ENCODE measurements at places on chromosomes 4 and X.

GRCh38 chrX:30525732-30526131 is 51.8 kb downstream of the TASL start:
- DNase-seq, result no peak

DNA sequence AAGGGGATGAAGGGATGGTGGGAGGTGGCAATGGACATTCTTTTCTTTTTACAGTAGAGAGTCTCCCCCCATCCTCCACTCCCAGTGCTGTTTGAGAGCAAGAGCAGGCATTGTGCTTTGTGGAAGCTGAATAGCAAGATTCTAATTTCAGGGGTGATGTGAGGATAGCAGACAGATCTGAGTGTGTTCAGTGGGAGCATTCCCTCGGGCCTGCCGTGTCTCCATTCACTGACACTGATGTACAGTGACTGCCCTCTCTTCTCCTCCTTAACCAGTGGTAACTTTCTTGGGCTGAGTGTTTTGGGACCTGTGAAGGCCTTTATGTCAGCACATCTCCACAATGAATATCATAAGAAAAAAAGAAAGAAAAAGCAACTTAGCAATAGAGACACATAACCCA is 396.6 kb upstream of the RPS6KA3 start:
- DNase-seq, result no peak

DNA sequence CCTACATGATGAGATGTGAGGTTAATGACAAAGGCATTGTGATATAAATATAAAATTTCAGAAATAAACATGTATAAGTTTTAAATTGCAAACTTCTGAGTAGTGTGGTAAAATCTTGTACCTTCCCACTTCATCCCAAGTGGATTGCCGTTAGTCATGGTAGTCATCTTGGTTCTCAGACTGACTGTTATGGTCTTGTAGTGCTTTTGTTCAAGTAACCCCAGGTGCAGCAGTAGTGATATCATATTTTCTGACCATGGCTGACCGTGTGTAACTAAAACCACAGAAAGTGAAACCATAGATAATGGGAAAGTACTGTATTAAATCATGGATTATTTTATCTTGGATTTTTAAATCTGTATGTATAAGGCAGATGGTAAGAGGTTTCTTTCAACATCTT is 74.8 kb upstream of the SLIT2 start:
- no peak for DNase-seq

DNA sequence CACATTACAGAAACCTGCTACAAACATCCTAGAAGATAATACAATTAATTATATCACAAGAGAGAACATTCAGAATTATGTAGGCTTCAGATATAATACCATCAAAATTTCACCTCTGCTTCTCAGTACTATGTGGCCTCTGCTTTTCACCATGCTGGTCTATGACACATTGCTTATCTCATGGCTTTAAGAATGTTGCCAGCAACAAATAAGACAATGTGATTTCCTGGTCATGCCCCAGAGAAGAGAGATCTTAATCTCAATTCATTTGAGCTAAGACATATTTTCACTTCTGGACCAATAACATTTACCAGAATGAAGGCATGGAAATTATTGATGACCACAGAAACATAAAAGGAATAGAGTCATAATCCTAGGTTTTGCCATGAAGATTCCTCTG is 1233.4 kb upstream of the ADGRL3 start:
- DNase-seq, result no peak

GRCh38 chr4:84924434-84924833 is 42.1 kb downstream of the WDFY3 start:
- no peak for DNase-seq

DNA sequence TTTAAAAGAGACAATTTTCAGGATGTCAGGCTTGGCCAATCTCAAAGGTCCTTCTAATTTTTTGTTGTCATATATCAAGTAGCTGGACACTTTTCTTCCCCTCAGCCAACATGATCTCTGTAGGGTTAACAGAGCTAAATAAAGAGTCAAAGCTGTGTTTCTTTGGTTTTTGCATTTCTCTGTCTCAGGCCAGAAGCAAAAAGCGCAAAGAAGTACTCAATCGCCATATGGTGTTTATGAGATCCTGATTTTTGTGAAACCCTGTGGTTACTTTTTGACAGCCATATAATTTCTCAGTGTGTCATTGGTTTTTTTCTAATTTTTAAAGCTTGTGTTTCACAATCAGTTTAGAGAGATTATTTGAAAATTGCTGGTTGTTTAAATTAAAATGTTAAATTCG is 111.9 kb downstream of the MAPK10 start:
- DNase-seq, result no peak

DNA sequence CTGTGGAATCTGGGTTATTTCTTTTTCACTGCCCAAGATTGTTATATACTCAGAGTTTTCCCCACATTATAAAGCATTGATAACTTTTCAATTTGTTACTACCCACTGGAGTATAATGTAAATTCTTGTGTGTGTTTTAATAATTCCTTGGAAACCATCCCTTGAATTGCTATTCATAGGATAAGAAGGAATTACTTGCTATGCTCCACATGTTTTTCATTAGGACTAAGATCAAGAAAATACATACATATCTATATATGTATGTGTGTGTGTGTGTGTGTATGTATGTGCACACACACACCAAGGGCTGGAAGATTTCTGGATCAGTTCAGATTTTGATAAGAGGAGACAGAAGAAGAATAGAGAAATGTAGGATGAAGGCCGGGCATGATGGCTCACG is 206.4 kb upstream of the JADE1 start:
- no peak for DNase-seq

DNA sequence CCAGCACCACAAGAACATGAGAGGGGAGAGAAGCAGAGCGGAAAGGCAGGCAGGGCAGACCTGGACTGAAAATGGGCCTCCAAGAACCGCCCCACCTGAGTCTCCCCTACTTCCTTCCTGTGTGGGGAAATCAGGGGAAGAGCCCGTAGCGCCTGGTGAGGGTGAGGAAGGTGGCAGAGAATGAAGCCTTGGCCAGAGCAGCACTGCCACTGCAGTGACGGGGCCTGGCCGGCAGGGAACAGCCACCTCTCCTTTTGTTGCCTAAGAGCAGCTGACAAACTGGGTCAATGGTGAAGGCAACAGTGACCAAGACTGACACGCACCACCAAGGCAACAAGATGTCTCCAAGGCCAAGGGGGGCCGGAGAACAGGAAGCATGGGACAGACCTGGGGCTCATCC is 58.4 kb upstream of the CBR4 start:
- no peak for DNase-seq

DNA sequence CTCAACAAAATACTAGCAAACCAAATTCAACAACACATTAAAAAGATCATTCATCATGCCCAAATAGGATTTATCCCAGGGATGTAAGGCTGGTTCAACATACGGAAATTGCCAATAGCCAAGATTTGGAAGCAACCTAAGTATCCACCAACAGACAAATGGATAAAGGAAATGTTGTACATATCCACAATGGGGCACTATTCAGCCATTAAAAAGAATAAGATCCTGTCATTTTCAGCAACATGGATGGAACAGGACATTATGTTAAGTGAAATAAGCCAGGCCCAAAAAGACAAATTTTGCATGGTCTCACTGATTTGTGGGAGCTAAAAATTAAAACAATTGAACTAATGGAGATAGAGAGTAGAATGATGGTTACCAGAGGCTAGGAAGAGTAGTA is 82.0 kb upstream of the FAM241A start:
- no peak for DNase-seq

DNA sequence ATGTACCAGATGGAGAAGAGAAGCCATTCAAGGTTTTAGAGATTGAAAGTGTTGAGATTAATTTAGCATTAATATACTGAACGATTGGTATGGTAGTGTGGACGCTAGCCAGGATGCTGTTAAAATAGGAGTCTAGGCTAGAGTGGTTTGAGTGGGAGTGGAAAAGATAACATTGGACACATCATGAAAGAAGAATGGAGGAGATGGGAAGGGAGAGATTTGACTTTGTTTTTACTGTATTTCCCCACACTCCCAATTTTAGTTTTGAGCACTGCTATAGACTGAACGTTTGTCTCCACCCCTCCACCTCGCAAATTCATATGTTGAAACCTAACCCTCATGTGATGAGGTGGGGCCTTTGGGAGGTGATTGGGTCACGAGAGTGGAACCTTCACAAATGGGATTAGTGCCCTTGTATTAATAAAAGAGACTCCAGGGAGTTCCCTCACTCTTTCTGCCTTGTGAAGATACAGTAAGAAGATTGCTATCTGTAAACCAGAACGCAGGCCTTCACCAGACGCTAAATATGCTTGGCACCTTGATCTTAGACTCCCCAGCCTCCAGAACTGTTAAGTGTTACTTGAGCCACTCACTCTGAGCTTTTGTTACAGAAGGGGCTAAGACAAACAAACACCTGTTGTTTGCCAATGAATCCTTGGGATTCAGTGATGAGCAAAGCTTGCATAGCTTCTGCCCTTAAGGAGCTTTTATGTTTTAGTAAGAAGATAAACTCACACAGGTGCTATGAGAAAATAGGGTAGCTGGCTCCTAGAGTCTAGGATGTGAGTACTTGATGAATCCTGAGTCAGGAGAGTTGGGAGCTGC is 25.8 kb downstream of the USP9X start:
- no peak for DNase-seq

- no peak for DNase-seq
Measured at GRCh38 chrX:155215443-155216178, 649 bp upstream of the VBP1 start.

DNA sequence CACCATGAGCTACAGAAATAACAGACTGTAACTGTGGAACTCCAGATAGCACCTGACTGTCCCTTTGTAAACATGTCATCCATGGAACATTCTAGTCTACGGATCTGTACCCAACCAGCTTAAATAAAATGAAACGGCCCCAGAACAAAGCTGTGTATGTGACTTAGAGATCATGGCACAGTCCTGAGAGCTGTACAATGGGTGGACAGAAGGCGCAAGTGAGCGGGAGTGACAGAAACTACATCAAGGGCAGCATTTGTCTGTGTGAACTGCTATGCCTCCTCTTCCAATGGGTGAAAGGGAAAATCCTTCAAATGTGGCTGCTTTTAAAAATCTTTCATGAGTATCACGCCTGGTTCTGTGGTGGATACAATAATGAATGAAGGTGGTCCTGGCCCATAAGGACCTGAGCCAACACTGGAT is 72.5 kb downstream of the FAT1 start:
- DNase-seq, result no peak

GRCh38 chr4:118099106-118099505 is 64.8 kb downstream of the NDST3 start:
- DNase-seq, result no peak

- no peak for DNase-seq
Measured at GRCh38 chr4:76322236-76322635, 15.7 kb downstream of the STBD1 start.

DNA sequence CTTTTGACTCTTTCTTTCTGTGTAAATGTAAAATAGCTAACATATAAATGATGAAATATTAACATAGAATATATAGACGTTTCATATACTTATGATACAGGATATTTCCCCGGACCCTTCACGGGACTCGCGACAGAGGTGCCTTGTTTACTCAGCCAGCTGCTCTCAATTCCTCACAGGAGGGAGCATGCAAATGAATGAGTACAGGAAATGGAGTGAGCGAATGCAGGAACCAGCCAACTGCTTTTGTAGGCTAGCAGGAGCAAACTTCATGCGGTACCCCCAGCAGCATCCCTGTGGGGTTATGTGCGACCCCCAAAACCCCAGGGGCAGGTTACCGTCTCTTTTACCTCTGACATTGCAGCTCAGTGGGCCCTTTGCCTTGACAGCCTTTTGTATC is 110.3 kb upstream of the PDHA2 start:
- DNase-seq, result no peak

- no peak for DNase-seq
Measured at GRCh38 chrX:115348446-115349225, 59.1 kb downstream of the LUZP4 start.

DNA sequence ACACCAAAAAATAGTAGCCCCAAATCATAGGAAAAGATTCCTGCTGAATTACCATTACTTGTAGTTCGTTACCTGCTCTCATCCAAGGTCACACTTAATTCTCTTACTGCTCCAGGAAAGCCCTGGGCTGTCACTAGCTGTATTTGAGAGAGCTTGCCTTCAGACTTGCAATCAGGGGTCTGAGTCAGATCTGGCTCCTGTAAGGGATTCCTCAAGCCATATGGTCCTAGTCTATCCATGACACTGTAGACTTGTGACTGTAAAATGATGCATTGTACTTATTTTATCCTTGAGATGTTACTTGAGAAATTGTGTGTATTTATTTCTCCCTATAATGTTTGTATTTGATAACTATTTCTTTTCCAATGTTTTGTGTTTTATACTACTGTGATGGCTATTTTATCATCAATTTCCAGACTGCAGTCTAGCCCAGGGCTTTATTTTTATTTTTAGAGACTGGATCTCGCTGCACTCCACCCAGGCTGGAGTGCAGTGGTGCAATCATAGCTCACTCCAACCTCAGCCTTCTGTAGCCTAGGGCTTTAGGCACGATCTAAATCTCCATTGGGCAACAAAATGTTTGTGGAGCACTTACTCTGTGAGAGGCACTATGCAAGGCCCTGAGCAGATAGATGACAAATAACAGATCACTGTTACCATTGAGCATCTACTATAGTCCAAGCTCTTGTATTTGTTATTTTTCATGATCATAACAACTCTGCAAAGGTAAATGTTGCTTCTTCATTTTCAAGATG is 24.2 kb downstream of the ERVMER34-1 start:
- no peak for DNase-seq

DNA sequence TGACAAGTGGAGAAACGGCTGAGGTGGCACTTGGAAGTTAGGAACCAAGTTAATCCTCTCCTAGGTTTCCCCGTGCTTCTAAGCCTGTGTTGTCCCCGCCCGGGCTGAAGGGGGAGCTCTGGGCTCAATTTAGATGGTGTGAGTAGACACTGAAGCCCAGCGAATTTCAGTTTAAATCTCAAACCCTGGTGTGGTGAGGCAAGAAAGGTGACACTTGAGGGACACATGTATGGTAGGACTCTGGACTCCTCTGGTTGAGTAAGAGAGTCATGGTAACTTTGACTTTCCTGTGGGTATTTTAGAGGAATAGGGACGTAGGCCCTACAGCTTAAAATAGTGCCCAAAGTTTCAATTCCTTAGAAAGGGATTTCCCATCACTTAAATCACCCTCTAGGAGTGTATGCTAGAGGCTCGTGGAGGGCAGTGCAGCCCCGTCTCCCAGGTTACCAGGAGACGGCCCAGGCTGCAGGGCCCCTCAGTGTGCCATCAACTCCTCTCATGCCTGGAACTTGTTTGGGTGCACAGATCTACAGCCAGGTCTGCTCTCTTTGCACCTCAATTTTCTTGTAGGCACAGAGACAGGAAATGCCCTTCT is 24.0 kb downstream of the HAND2 start:
- DNase-seq, result no peak

- DNase-seq, result no peak
Measured at GRCh38 chr4:1231637-1232360, 17.1 kb downstream of the CTBP1 start.

- DNase-seq, result no peak
Measured at GRCh38 chrX:39451046-39451445, 646.7 kb downstream of the BCOR start.

GRCh38 chr4:119105605-119106004 is 30.0 kb upstream of the MYOZ2 start:
- DNase-seq, result no peak

GRCh38 chr4:113071274-113071673 is 21.8 kb downstream of the ANK2 start:
- no peak for DNase-seq

Data from activated CD8-positive, alpha-beta memory T cell treated with anti-CD3 and anti-CD28 coated beads for 1 hour (primary cell).